LoVo (cell line): ENCODE measurements at places on chromosomes 12 and 14.

DNA sequence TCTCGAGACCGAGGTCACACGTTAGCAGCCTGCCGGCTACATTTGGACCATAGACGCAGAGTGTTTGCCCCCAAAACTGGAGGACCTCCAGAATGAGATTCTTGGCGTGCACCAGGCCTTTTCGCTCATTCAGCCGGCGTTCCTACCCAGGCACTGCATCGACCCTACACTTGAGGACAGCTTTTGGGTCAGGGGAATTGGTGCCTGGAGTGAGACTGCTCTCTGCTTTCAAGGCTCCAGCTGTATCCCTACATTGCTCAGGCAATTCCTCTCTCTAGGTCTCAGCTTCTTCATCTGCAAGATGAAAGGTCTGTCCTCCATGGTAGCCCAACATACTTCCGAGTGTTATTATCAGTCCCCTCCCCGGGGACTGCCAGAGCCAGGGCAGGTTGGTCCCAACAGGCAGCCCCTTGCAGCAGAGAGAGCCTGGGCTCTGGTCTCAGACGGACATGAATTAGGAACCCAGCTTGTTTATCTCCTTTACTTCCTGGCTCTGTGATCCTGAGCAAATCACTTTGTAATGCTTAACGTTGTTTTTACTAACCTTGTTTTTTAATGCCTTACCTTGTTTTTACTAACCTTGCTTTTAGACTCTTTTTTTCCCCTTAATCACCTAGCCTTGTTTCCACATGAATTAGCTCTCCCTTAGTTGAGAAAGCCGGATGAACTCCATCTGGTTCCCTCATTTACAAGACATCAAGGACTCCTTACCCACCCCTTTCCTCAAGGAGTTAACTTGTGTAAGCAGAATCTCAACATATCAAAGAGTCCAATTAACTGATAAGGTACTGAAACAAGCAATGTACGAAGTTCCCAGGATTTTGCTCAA is 892 bp downstream of the TCHP start:
- DNase-seq: no peak

DNA sequence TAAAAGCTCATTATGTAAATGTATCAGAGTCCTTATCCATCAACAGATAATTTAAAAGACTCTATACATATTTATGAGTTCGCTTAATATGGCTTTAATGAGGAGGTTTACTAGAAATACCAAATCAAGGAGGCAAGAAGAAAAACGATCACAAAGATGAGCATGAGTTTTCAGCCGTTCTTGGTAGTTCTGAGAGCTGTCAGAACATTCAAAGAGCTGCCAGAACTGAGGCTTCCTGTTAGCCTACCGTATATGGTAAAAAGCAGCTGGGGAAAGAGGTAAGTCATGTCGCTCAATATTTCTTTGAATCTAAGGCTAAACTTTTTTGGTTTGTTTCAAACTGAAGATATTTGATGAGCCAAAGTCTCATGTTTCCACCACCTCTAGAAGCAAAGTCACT is 115.3 kb upstream of the PLXNC1 start:
- no peak for DNase-seq

- no peak for DNase-seq
These were observed 37.4 kb downstream of the FMNL3 start for GRCh38 chr12:49669796-49670195.

- DNase-seq: no peak
These were observed 9.7 kb upstream of the KRT81 start for GRCh38 chr12:52300796-52301691.

- DNase-seq: no peak
These were observed 67.7 kb downstream of the BCL2L14 start for GRCh38 chr12:12138203-12139154.

DNA sequence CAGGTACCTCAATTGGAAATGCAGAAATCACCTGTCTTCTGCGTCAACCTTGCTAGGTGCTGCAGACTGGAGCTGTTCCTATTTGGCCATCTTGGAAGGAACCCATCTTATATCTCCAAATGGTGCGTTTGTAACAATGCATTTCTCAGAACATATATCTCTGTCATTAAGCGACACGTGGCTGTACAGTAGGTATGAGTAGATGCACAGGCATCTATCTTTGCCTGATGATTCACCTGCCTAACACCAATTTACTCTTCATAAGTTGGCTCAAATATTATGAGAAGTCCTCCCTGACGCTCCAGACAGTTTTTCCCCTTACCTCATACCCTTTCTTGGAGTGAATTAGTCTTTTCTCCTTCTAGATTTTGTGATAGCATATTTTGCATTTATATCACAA is 44.2 kb downstream of the GPR137C start:
- DNase-seq: no peak

DNA sequence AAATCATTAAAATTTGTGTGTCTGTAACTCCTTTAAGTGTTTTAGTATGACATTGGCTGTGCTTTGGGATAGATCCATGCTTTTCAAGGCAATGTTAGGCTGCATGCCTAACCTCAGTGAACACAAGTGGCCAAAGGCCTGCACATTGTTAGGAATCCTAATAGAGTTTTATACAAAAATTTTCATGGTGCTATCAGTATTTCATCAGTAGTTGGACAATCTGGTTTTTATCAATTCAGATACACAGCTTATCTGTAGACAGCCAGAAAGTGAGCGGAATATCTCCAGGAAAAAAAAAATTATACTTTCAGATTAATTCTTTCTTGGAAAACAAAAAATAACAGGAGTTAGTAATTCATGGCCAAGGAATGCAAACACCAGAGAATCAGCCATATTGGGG is 324.0 kb upstream of the PDE3A start:
- DNase-seq: no peak

DNA sequence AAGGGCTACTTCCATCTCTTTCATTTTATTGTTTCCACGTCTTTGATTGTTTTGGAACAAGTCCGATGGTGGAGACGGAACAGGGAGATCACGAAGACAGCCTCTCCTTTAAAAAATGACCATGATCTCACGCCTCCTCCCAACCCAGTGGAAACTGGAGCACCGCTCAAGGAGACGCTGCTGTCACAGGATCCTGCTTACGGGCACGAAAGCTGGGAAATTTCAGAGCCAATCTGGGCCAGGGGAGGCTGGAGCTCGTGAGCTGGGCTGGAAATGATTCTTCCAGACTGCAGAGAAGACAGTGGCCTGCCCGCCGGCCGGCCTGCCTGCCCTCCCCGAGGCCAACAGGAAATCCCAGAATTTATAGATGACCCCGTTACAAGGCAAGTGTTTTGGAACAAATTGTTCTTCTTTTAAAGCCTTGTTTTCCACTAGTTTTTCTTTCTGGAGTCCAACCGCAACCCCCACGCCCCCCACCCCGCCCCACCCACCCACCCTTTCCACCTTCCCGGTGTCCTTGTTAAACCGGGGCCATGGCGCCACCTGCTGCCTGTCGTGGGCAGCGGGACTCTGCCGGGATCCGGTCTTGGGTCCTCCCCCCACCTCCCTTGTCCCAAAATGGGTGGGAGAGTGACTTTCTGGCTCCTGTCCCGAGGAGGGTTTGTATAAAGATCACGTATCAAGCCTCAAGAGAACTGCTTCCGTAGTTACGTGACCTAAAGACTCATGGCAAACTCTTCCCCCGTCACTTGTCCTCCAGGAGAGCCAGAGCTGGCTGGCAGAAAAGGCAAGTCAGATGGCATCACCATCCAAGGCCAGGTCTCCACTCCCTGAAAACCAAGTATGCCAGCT is 40.3 kb downstream of the MAP1LC3B2 start:
- no peak for DNase-seq

GRCh38 chr14:34665785-34666435 is 36.0 kb upstream of the SNX6 start:
- DNase-seq: no peak

DNA sequence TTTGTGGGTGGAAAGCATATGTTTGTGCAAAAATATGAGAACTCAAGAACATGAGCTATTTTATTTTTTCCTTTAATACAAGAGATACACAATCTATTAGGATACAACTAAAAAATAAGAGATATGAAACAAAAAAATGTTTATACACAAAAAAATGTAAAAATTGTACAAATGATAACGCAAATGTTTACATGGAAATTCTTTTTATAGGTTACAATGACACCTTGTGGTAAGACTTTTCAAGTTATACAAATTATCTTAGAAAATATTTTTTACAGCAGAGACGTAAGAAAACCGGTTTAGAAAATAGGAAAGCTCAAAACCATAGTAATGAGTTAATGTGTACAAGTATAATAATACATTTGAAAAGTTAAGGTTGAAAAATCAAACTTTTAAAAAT is 25.5 kb downstream of the CEP83 start:
- DNase-seq: no peak

DNA sequence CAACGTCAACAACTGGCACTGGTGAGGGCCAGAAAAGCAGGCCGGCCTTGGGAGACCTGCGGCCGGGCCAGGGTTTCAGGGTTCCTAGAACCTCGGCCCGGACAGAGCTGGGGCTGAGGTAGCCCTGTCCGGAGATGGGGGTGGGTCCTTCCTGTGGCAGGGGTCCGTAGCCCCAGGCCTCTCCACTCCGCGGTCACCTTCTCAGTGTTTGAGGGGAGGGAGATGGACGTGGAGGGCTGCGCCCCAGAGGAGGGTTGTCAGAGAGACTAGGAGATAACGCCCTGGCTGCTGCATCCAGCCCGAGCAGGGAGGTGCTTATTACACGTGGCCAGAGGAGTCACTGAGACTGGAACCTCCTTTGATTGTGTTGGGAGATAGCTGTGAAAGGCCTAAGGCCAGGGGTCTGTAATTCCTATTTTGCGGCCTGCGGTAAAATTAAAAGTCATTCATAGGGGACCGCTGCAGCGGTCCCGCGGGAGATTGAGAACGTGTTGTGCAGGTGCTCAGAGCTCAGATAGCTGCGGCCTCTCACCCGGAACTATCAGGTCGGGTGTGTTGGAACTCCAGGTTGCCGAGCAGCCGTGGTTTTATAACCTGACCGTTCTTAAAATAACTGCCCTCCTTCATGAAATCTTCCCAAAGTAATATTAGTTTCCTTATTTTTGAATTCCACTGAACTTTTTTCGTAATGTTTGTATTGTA is 507 bp downstream of the AHSA1 start:
- DNase-seq: peak; percentile 34

DNA sequence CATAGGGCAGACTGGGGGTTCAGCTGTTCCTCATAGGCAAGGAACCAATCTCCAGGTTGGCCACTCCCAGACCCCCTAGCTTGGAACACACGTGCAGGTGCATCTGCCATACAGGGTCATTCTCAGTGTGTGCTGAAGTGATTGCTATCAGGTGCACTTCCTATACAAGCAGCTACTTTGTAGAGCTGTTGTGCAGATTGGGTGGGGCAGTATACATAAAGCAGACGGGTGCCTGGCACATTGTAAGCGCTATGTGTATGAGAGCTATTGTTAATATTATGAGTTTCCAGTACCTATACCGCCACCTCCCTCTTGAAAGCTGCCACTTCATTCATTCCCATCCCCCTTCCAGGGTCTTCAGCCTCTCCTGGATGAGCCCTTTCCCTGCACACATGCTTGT is 17.3 kb downstream of the IRF2BPL start:
- DNase-seq: no peak

- peak; percentile 58 for DNase-seq
These were observed at the start of gene IGFBP6 for GRCh38 chr12:53097564-53098353. IGFBP6 (plus strand) TSS chr12:53097667; CDS start chr12:53097718, 51 bp downstream.

DNA sequence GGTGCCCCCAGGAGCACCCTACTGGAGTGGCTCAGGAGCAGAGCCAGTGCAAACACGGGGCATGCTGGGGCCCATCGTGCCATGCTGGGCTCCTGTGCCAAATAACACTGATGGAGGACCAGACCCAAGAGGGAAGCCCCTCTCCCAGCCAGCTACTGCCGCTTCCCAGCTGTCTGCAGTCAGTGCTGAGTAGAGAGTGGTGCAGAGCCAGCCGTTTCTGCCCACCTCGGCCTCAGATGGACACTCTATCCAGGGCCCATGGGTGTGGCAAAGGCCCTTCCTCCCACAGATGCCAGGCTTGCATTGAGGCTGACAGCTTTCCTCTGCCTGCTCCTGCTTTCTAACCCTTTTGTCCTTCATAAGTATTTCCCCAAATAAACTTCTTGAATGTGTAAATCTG is 13.2 kb downstream of the CLBA1 start:
- DNase-seq: no peak

DNA sequence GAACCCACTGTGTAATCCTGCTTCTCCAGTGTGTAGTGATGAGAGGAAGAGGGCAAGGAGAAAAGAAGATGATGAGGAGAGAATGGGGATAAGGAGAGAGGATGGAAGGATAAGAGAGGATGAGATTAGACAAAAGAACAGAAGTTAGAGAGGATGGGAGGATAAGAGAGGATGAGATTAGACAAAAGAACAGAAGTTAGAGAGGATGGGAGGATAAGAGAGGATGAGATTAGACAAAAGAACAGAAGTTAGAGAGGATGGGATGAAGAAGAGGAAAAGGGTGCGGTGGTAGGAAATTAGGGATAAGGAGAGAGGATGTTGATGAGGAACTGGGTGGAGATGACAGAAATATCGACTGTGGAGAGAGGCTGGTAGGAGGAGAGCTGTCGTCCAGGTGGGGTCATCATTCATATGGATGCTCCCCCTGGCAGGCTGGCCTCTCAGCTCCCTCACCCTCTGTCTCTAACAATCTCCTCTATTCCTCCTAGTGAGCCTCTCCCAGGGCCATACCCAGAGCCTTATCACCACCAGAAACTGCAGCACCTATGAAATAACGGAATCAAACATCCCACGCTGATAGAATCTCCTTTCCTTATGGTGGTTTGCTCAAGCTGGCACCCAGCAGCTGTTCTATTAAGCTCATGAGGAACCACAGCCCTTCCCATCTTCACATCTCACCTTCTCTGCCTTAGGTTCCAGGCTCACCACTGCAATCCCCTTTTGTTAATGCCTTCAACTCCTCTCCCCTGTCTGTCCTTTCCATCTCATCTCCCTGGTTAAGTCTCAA is 6.0 kb upstream of the CIROP start:
- no peak for DNase-seq

GRCh38 chr14:104187931-104188726 is 49.7 kb downstream of the KIF26A start:
- no peak for DNase-seq

DNA sequence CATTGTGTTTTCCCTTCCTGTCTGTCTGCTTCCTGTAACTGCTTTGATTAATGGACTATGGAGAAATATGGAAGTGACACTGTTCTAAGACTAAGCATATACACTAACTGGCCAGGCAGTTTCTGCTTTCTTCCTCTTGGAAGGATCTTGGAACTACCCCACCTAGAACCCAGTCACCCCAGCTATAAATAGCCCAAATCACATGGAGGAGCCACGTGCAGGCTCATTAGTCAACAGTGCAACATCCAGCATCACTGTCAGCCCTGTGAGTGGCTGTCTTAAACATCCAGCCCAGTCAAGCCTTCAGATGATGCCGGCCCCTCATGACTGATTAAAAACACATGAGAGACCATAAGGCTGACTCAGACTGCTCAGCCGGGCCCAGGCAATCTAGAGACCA is 39.2 kb downstream of the BCAT1 start:
- peak; percentile 33 for DNase-seq

DNA sequence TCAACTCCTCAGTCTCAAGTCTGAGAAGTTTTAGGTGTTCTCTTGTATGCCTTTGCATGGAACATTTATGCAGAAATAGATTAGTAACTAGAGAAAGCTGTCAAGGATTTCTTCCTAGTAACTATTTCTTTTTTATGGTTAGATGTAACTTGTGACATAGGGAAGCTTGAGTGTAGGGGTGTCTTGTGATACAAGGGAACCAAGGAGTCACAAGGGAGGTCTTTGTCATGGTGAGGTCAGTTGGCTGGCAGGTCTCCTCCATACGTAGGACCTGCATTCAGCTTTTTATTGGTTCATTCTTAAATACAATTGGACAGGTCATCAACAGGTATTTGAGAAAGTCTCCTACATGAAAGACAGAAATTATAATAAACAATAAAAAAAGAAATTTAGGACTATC is 394.0 kb upstream of the CCDC196 start:
- DNase-seq: no peak

- no peak for DNase-seq
These were observed 8.6 kb upstream of the DENR start for GRCh38 chr12:122743895-122744525.
